ENCODE measurements at places on chromosomes 7 and 10.

GRCh38 chr10:115384665-115385064, 291.5 kb downstream of the ATRNL1 start:
- no peak overlapping the region for H3K27ac ChIP-seq
- no peaks in the 10 kb centered on the region for H3K4me1 ChIP-seq
- DNase-seq = no peak
- H3K27me3 ChIP-seq = no peaks in the 10 kb centered on the region

GRCh38 chr10:80414142-80414895, 6.0 kb downstream of the PRXL2A start:
- peaks cover 26% of the 10 kb centered on the region for H3K4me1 ChIP-seq
- H3K4me3 ChIP-seq = no peak overlapping the region
- peak; percentile 48 for DNase-seq
- no peak overlapping the region for H3K27ac ChIP-seq

DNA sequence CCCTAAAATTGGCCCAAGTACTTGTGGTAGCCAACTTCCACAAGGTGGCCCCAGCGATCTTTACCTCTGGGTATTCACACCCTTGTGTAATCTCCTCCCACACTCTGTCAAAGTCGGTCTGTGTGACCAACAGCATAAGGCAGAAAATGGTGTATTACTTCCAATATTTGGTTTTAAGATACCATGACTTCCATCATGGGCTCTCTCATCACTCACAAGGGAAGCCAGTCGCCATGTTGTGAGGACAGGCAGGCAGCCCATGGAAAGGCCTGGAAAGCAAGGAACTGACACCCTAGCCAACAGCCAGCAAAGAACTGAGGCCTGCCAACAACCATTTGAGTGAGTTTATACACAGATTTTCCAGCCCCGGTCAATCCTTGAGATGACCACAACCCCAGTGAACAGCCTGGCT, 91.0 kb upstream of the KMT2E start:
- H3K36me3 ChIP-seq = no peaks in the 10 kb centered on the region
- no peak overlapping the region for H3K4me3 ChIP-seq
- no peak overlapping the region for H3K27ac ChIP-seq
- peaks cover 5% of the 10 kb centered on the region for H3K4me1 ChIP-seq
- no peaks in the 10 kb centered on the region for H3K27me3 ChIP-seq

DNA sequence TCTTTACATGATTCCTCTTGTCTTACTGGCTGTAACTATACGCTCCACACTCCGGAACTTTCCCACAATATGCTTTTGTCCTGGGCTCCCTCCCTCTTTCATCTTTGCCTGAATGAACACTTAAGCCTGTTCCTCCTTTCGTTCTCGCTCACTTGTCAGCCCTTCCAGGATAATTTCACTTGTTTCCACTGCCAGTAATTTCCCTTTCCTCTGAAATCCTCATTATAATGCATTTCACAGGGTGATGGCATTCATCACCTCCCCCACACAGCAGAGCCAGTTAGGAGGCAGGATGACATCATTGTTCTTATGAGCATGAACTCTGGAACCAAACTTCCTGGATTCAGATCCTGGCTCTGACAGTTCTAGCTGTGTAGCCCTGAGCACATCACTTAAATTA, 372.6 kb downstream of the GPR158 start:
- no peak overlapping the region for H3K27ac ChIP-seq
- H3K36me3 ChIP-seq = no peaks in the 10 kb centered on the region
- no peaks in the 10 kb centered on the region for H3K4me1 ChIP-seq
- DNase-seq = no peak

- no peak overlapping the region for H3K27ac ChIP-seq
- no peaks in the 10 kb centered on the region for H3K36me3 ChIP-seq
- no peaks in the 10 kb centered on the region for H3K27me3 ChIP-seq
- no peak overlapping the region for H3K4me3 ChIP-seq
These were observed 957.2 kb downstream of the PCDH15 start for GRCh38 chr10:53843736-53844362.

DNA sequence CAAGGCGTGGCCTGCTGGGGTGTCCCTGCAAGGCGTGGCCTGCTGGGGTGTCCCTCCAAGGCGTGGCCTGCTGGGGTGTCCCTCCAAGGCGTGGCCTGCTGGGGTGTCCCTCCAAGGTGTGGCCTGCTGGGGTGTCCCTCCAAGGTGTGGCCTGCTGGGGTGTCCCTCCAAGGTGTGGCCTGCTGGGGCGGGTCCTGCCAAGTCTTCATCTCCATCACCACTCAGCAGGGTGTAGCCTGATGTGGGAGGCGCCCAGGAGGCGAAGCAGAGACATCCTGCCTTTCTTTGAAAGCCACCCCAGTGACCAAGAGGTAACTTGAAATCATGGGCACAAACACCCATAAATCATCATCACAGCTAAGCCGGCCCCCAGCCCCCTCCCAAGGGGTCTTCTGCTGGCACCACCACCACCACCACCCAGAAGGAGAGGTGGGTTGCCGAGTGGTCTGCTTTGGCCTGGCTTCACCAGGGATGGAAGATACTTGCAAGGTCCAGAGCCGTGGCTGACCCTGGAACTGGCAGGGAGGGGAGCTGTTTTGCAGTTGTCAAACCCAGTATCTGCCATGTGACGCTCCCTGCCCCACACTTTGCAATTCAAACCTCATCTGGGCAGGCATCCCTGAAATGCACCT, 190.6 kb downstream of the EBF3 start:
- no peaks in the 10 kb centered on the region for H3K36me3 ChIP-seq
- H3K27me3 ChIP-seq = peaks cover 42% of the 10 kb centered on the region
- no peak overlapping the region for H3K4me3 ChIP-seq

DNA sequence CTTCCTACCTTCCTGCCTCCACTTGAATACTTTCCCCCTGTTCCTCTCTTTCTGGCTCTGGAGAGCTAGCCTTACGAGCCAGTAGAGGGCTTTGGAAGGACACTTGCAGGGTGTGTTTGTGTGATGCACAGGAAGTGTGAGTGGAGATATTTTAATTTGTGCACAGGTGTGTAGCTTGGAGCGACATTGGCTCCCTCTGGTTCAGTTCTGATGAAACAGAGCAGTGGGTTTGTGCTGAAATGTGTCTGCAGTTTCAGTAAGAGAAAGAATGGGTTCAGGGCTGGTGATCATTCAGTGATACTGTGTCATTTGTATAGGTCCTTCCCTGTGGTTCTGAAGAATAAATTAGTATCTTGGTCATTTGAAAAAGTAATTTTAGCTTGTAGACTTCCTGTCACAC, 86.9 kb downstream of the SND1 start:
- H3K4me1 ChIP-seq = no peaks in the 10 kb centered on the region
- no peak for DNase-seq
- H3K36me3 ChIP-seq = peaks cover 88% of the 10 kb centered on the region
- no peaks in the 10 kb centered on the region for H3K27me3 ChIP-seq
- H3K27ac ChIP-seq = no peak overlapping the region
- no peak overlapping the region for H3K4me3 ChIP-seq

DNA sequence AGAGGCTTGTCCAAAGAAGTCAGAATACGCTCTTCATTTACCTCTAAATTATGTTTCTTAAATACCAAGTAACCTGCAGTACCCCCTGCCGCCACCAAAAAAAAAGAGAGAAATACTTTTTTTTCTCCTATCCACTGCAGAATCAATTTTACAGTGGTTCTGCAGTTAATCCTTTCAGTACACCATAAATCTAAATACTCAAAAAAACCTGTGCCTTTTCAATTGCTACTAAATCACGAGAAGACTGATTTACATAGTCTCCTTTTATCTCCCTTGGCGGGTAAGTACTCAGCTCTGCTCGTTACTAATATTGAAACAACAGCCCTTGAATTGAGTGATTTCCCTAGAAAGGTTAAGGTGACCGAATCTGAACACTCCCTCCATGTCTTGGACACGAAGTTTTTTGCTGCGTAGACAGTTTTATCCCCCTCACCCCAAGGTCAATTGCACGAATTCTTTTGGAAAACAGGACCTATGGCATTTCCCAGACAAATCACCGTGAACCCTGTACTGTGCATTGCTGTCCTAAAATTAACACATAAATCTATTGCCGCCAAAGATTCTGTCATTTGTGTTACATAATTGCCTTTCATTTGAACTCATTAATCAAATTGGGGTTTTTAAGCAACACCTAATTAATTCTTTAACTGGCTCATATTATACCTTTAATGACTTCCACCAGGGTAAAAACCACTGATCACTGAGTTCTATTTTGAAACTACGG, 512 bp upstream of the VIM start:
- peak overlapping the region; percentile 71 for H3K4me3 ChIP-seq
- H3K36me3 ChIP-seq = peaks cover 20% of the 10 kb centered on the region
- no peak for DNase-seq
- no peaks in the 10 kb centered on the region for H3K27me3 ChIP-seq
- peaks cover 36% of the 10 kb centered on the region for H3K4me1 ChIP-seq

DNA sequence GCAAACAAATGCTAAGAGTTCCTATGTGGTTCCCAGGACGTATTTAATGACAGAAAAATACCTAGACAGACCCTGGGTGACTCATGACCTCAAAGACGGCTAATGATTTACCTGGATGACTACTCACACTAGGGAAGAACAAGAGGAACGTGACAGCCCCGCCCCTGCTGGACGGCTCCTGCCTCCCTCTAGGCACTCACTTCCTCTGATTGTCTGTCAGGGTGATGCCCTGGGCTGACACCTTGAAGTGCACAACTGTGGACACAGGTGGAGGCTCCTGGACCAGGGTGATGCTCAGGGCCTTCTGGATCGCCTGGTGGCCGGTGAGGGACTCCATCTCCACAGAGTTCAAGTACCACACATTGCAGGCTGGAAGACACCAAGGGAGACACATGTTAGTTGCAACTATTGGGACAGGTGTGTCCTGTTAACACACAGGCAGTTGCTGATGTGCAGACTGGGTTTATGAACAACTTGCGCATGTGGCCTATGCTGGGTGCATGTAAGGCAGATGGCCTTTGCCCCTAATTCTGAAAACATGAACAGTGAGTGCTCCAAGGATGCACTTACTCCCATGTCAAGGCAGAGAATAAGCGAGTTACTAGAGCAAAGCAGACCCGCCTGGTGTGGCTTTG, 298.3 kb downstream of the TNS3 start:
- no peak for DNase-seq
- H3K4me3 ChIP-seq = no peak overlapping the region
- no peaks in the 10 kb centered on the region for H3K36me3 ChIP-seq
- no peaks in the 10 kb centered on the region for H3K4me1 ChIP-seq
- H3K27me3 ChIP-seq = no peaks in the 10 kb centered on the region
- no peak overlapping the region for H3K27ac ChIP-seq

- no peaks in the 10 kb centered on the region for H3K36me3 ChIP-seq
- H3K27me3 ChIP-seq = no peaks in the 10 kb centered on the region
- peaks cover 26% of the 10 kb centered on the region for H3K4me1 ChIP-seq
- H3K27ac ChIP-seq = peak overlapping the region; percentile 27
- no peak for DNase-seq
- H3K4me3 ChIP-seq = no peak overlapping the region
These were observed 40.9 kb downstream of the CCNY start for GRCh38 chr10:35377050-35377728.

GRCh38 chr7:20407585-20408466, 77.1 kb downstream of the ITGB8 start:
- H3K27me3 ChIP-seq = no peaks in the 10 kb centered on the region
- no peak for DNase-seq
- no peak overlapping the region for H3K4me3 ChIP-seq
- H3K36me3 ChIP-seq = no peaks in the 10 kb centered on the region
- no peaks in the 10 kb centered on the region for H3K4me1 ChIP-seq

GRCh38 chr7:23347033-23347681, 48.0 kb downstream of the MALSU1 start:
- peak; percentile 83 for DNase-seq
- no peak overlapping the region for H3K4me3 ChIP-seq
- H3K36me3 ChIP-seq = peaks cover 81% of the 10 kb centered on the region
- H3K27me3 ChIP-seq = no peaks in the 10 kb centered on the region

- H3K4me1 ChIP-seq = peaks cover 26% of the 10 kb centered on the region
- no peaks in the 10 kb centered on the region for H3K36me3 ChIP-seq
- H3K27ac ChIP-seq = no peak overlapping the region
- no peak for DNase-seq
- no peak overlapping the region for H3K4me3 ChIP-seq
These were observed 727 bp downstream of the RET start for GRCh38 chr10:43077421-43078171.

GRCh38 chr10:100209303-100209702, 20.1 kb downstream of the CHUK start:
- peaks cover 82% of the 10 kb centered on the region for H3K36me3 ChIP-seq
- no peaks in the 10 kb centered on the region for H3K27me3 ChIP-seq
- H3K4me1 ChIP-seq = no peaks in the 10 kb centered on the region
- no peak overlapping the region for H3K27ac ChIP-seq
- H3K4me3 ChIP-seq = no peak overlapping the region

- H3K36me3 ChIP-seq = no peaks in the 10 kb centered on the region
- H3K4me1 ChIP-seq = no peaks in the 10 kb centered on the region
- H3K27me3 ChIP-seq = no peaks in the 10 kb centered on the region
- DNase-seq = no peak
- H3K4me3 ChIP-seq = no peak overlapping the region
These were observed 22.9 kb upstream of the CACNB2 start for GRCh38 chr10:18117276-18117675.

DNA sequence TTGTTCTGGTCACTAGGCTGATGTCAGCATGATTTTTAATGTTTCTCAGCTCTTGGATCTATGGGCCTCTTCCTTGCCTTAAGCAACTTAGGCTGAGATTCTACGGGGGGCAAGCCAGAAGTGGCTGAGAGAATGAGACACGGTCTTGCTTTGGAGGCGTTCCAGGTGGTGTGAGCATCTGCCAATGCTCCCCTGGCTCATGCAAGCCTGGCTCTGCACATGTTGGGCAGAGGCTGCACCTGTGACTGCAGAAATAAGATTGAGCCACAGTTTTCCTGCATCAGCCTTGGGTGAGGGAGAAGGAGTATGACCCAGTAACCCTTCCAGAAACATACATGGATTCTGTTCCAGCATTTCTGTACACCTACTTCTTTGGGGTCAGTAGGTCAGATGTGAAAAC, 41.9 kb downstream of the C10orf120 start:
- no peaks in the 10 kb centered on the region for H3K27me3 ChIP-seq
- no peaks in the 10 kb centered on the region for H3K4me1 ChIP-seq
- H3K27ac ChIP-seq = no peak overlapping the region
- H3K36me3 ChIP-seq = no peaks in the 10 kb centered on the region
- no peak for DNase-seq
- no peak overlapping the region for H3K4me3 ChIP-seq

DNA sequence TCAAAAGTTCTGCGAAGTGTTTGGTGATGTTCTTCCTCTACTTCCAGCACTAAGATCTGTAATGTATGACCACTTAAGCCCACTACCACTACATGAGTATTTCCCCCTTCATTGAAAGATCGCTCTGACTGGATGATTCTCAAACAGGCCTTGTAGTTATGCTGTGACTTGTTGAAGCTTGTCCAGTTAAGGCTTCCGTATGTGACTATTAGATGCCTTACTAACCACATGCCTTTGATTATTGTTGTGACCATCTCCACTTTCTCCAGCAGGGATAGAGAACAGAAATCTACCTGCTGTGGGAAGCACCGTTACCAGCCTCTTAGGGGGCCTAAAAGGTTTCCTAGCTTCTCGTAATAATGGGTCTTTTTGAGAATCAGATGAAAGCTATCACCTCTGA, 81.1 kb downstream of the NOC3L start:
- no peaks in the 10 kb centered on the region for H3K27me3 ChIP-seq
- H3K36me3 ChIP-seq = no peaks in the 10 kb centered on the region
- H3K27ac ChIP-seq = no peak overlapping the region
- DNase-seq = no peak

GRCh38 chr7:107224374-107225223, 55.8 kb downstream of the HBP1 start:
- H3K27ac ChIP-seq = no peak overlapping the region
- no peaks in the 10 kb centered on the region for H3K4me1 ChIP-seq
- H3K36me3 ChIP-seq = no peaks in the 10 kb centered on the region
- no peak for DNase-seq

All from K562 (cell line).